Stimulated activated CD8-positive, alpha-beta memory T cell treated with anti-CD3 and anti-CD28 coated beads, Interleukin-4, amount 100 ng/mL, for 48 hours (primary cell): ENCODE measurements at places on chromosomes 1 and 21.

- DNase-seq = peak; percentile 41
Measured at GRCh38 chr1:207097871-207098324, 6.1 kb upstream of the C4BPA start.

- no peak for DNase-seq
Measured at GRCh38 chr21:28294051-28294450, 698.6 kb downstream of the LTN1 start.

- no peak for DNase-seq
Measured at GRCh38 chr1:171754353-171754705, 12.5 kb upstream of the VAMP4 start.

DNA sequence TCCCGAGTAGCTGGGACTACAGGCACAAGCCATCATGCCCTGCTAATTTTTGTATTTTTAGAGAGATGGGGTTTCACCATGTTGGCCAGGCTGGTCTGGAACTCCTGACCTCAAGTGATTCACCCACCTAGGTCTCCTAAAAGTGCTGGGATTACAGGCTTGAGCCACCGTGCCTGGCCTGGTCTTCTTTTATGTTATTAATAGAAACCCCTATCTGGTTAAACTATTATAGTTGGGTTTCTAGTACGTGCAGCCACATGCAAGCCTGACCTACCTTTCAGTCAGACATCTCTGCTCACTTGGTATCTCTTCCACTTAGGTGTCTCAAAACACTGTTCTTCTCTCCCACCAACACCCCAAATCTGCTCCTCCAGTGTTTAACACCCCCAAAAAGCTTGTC lies 34.4 kb downstream of the PSEN2 start:
- no peak for DNase-seq

GRCh38 chr1:40625076-40625475 lies 40.4 kb downstream of the RIMS3 start:
- peak; percentile 37 for DNase-seq

- no peak for DNase-seq
Measured at GRCh38 chr1:228992907-228993535, 257.7 kb downstream of the RHOU start.

- DNase-seq = no peak
Measured at GRCh38 chr1:223066415-223066814, 76.6 kb downstream of the TLR5 start.

GRCh38 chr1:77273891-77274290 lies 7.9 kb upstream of the AK5 start:
- no peak for DNase-seq

- DNase-seq = no peak
Measured at GRCh38 chr1:246068619-246069509, 438.2 kb downstream of the SMYD3 start.

- peak; percentile 27 for DNase-seq
Measured at GRCh38 chr1:200042552-200043335, 15.2 kb downstream of the NR5A2 start.

DNA sequence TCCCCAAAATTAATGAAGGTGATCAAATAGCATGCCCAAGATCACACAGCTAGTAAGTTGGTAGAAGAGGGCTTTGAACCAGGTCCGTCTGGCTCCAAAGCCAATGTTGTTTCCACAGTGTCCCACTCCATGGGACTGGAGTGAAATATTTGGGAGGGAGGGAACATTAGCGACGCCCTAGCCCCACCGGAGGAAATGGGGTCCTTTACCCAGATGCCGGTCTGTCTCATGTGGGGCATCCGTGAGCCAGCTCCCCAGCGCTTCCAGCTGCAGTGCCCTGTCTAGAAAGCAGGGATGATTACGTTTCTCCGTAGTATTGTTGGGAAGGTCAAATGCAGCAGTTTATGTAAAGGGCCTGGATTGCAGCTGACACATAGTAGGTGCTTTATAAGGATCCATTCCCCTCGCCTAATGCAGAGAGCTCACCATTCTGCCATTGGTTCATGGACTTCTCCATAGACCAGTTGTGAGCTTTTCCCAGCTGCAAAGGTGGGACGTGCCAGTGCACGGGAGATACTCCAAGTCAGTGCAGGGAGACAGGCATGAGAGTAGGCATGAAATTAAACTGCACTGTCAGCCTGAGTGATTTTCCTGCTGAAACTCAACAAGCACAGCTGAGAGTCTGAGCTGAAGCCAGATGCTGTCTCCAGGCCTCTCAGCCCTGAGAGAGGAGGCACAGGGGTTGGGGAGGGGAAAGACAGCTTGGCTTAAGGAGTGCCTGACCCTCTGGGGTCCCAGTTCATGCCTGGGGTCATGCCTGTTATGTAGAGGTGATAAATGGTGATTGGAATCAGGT lies 24.7 kb downstream of the QSOX1 start:
- DNase-seq = no peak

DNA sequence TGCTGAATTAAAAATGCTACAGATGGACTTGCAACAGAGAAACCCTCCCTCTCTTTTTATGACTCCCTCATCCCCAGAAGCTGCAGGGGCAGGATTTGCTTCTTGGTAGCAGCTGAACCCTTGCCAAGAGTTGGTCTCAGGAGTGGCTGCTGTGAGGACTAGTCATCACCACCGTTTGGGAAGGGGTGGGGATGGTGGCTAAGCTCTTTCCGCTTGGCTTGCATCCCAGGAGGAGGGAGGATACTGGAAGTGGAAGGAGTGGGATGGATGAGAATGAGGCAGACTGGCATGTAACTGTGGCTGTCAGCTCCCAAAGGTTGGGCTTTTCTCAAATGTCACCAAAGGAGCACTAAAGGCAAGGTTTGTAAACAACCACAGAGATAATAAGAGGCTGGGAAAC lies 50.8 kb upstream of the COL24A1 start:
- DNase-seq = no peak

GRCh38 chr1:214551436-214552173 lies at the start of gene PTPN14:
Gene PTPN14 (minus strand): TSS chr1:214551602. CDS start chr1:214464803, 86,799 bp downstream.
- DNase-seq = peak; percentile 34

- no peak for DNase-seq
Measured at GRCh38 chr1:186849271-186849671, 20.5 kb downstream of the PLA2G4A start.

DNA sequence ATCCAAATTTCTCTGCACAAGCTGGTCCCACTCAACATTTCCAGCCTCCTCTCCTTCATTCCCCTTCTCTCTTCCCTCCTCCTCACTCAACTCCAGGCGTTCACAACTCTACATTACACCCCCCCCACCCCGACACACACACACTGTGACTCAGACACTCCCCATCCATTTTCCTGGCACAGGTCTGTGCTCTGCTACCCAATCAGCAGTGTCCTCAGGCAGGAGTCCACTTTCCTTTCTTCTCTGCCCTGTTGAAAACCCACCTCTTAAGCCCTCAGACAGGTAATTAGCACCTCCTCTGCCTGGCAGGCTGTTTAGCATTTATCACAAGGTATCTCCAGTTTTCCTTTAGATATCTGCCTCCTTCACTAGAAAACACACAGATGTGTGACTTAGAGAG lies 8.8 kb upstream of the LMX1A start:
- no peak for DNase-seq

GRCh38 chr1:160004001-160004400 lies 27.8 kb downstream of the PIGM start:
- DNase-seq = no peak

DNA sequence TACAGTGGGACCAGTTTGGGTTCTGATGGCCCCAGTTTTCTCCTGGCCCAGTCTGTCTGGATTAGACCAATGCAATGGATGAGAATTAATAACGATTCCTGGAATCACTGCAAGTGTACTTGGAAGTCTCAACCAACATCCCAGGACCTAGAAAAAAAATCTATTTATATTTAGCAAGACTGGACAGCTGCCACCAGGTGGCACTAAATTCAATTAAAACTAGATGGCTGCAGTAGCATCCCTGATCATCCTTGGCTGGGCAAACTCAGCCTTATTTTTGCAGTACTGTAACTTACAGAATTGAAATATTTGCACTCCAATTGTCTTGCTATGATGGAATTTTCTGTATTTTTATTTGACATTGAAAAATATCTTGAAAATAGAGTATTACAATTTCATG lies 165.7 kb downstream of the NCAM2 start:
- DNase-seq = peak; percentile 29

DNA sequence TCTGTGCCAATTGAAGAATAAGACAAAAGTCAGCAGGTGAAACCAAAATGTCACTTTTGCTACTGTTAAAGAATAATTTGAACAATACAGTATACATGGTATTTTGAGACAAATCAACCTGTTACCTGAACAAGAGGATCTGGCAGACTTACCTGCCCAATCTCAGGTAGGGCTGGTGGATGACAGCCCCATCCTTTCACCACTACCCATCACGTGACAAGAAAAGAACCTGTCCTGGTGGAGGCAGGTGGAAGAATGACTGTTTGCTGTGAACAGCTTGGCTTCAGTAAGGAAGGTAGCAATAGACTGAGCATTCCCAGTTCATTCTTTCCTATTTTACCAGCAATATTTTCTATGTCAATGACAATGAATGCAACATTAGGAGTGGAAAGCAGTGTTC lies 349.6 kb downstream of the GPATCH2 start:
- DNase-seq = no peak

DNA sequence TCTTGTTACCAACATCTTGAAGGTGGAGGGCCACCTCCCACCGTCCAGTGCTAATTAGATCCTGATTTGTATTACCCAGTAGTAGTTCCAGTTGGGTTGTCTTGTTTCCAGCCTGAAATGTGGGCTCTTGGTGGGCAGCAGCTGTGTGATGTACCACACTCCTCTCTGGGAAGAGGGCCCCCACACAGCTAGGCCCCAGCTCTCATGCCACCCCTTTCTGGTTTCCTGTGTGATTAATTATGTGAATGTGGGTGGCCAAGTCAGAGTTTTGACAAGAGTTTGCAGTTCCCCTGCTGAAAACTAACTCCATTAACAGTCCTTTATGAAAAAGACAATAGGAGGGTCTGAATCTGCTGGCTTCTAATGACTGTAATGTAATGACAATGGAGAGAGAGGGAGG lies 3.8 kb downstream of the HMGB4 start:
- DNase-seq = no peak

- no peak for DNase-seq
Measured at GRCh38 chr1:233843525-233844204, 60.8 kb upstream of the SLC35F3 start.

DNA sequence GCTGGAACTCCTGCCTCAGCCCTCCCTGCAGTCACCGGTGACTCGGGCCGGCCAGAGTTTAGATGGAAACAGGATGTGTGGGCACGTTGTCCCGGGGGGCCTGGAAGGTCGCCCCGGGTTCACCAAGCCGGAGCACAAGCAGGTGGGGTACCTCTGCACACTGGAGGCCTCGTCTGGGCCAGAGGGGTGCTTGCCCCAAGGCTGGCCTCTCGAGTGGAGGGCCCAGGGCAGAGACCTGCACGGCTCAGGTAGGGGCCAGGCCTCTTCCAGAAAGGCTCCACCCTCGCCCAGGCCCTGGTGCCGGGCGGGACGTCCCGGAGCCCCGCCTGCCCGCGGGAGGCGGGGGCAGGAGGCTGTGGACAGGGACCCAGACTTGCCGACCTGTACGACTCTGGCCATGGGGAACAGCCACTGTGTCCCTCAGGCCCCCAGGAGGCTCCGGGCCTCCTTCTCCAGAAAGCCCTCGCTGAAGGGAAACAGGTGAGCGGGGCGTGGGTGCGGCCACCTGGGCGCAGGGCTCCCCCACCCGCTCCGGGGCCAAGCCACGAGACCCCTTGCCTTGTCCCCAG lies at the start of gene PLEKHN1:
PLEKHN1 (plus strand) TSS at position 348 of the 569 bp plus-strand sequence; CDS start at position 398, 50 bp downstream.
- peak; percentile 61 for DNase-seq

DNA sequence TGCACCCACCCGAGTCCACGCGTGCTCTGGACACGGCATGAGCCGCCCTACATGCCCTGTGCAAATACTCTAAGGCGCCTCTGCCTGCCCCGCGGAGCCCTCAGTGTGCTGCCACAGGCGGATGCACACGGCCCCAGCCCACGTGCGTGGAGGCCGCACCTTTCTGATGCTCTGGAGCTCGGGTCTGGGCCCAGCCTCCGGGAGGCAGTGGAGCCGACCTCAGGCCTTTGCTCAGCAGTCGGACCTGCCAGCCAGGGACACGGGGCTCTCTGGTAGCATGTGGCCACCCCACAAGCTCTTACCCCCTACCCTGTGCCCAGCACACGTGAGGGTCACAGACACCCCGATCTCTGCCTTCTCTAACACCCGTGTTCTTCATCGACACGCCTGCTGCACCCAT lies 2.1 kb downstream of the TMEM240 start:
- DNase-seq = no peak

DNA sequence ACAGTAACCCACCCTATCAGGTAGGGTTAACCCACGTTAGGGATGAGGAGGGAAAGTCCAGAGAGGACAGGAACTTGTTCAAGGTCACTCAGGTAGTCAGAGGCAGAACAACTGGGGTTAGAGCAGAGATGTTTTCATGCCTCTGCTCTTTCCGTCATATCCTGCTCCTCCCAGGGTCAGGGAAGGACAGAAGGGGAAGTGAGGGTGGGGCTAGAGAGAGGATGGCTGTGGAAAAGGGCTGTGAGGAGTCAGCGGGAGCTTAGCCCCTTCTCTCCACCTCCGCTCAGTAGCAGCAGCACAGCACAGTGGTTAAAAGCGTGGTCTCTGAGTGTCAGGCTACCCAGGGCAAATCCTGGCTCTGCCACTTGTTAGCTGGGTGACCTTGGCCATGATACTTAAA lies 36.5 kb downstream of the DDX20 start:
- no peak for DNase-seq

DNA sequence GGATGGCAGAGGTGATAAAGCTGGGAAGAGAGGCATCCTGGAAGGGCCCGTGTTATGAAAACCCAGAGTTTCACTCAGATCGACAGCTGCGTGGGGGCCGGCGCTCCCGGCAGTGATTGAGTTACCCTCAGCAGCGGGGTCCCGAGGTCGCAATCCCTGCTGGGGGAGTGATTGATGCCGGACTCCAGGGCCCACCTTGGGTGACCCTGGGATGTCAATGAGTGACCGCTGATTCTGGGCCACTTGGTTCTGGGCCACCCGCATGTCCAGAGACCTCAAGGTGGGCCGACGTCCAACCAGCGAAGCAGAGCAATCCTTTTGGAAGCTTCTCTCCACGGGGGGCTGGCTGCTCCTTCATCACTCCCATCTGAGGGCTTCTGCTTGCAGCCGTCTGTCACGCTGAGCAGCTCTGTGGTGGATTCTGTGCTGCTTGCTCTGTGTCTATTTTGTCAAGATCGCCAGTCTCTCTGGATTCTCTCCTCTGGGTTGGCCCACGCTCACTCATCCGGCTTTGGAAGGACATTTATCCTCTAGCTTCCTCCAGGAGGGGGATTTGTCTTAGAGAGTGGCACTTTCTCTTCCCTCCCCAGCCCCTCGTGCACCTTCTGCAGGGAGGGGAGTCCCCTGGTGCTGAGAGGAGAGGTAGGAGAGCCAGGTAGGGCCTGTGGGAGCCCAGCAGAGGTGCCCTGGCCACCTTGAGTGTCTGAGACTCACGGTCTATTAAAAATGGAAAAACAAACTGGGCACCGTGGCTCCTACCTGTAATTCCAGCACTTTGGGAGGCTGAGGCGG lies 110.9 kb upstream of the C1orf174 start:
- no peak for DNase-seq

- DNase-seq = no peak
Measured at GRCh38 chr21:44372616-44373015, 19.2 kb downstream of the TRPM2 start.
